ENCODE measurements at places on chromosomes 1 and 21.
A peak's percentile ranks its signal among the peaks of the same experiment; 100 is the strongest.

- no peak for DNase-seq
Measured at GRCh38 chr1:50522691-50523342, 99.6 kb upstream of the DMRTA2 start.

DNA sequence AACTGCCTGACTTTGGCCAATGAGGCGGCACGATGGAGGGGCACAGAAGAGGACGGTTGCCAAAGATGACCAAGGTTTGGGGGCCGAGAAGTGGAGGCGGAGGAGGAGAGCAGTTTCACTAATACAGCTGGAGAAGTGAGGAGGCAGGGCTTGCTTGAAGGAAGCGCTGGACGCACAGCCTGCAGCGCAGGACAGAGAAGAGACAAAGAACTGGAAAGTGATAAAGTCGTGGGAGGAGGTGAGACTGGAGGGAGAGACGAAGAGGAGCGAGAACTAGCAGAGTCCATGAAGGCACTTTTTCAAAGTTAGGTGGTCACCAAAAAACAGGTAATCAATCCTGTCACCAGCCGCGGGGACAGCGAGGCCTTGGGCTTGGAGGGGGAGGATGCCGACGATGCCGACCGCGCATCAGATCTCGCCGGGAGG is 771 bp downstream of the PACC1 start:
- DNase-seq: peak; percentile 14

DNA sequence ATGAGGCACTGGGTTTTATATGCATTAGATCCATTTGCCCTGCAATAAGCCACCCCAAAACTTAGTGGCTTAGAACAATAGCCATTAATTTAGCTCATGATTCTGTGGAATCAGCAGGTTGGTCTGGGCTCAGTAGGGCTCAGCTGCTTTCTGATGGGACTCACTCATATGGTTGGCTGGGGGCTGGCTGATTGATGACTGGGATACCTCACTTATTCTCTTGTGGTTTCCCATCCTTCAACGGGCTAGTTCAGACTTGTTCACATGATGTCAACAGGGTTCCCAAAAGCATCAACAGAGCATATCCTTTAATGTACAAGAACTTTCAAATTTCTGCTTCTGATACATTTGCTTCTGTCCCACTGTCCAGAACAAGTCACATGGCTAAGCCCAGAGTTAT is 43.2 kb downstream of the DNM3 start:
- no peak for DNase-seq

DNA sequence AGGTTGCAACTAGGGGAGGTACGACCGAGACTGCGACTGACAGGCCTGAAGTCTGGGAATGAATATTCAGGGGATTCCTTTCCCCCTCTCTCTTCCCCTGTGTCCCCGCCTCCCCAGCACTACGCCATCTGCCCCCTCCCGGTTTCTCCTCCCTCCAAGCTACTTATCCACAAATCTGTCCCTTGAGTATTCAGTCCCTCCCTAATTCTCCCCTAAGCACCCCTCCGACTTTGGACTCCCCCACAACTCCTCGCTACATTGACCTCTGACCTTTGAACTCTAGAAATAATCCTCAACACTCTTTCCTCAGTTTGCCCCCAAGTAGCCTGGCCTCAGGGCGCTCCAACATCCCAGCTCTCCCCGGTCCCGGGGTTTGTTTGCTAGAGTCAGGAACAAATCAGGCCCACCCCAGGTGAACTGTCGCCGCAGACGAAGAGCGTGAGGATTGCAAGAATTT is 393 bp downstream of the LYSMD1 start:
- no peak for DNase-seq

- DNase-seq: no peak
Measured at GRCh38 chr1:13792419-13792818, 92.4 kb downstream of the PRDM2 start.

DNA sequence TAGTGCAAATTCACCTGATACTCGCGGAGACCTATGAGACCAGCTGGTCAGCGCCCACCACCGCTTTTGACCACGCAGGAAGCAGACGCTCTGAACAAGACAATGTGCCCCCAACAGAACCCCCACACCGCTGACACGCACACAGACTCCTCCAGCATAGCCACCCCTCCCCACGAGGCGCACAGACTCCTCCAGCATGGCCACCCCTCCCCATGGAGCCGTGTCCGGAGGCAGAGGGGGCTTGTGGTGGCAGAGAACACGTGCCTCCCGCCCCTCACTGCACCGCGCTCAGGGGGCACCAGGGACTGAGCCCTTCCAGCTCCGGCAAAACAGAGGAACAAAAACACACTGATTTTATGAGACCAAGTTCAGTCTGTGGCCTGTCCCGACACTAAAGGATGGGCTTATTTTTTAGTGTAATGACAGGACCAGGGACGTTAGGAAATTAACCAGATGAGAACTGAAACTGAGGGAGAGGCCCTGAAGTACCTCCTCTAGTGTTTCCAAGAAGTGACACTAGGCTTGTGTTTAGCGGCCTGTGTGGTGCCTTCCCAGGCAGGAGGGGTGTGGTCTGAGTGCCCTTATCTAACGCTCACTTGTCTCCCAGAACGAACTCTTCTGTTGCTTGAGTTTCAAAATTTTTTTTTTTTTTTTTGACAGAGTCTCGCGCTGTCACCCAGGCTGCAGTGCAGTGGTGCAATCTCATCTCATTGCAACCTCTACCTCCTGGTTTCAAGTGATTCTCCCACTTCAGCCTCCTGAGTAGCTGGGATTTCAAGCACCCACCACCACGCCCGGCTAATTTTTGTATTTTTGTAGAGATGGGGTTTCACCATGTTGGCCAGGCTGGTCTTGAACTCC is 10.0 kb upstream of the AGPAT3 start:
- DNase-seq: peak; percentile 29

- peak; percentile 21 for DNase-seq
Measured at GRCh38 chr1:87208931-87209330, 119.7 kb upstream of the LMO4 start.

DNA sequence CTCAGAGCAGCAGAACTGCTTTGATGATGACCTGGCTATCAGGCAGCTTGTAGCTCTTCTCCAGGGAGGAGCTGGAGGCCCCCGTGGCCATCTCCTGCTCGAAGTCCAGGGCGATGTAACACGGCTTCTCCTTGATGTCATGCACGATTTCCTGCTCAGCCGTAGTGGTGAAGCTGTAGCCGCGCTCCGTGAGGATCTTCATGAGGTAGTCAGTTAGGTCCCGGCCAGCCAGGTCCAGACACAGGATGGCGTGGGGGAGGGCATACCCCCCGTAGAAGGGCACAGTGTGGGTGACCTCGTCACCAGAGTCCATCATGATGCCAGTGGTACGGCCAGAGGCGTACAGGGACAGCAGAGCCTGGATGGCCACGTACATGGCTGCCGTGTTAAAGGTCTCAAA is 18.3 kb upstream of the TP53BP2 start:
- DNase-seq: no peak

- DNase-seq: peak; percentile 4
Measured at GRCh38 chr1:5887971-5888361, 104.3 kb downstream of the NPHP4 start.

- no peak for DNase-seq
Measured at GRCh38 chr1:225450491-225451191, 22.8 kb upstream of the LBR start.

DNA sequence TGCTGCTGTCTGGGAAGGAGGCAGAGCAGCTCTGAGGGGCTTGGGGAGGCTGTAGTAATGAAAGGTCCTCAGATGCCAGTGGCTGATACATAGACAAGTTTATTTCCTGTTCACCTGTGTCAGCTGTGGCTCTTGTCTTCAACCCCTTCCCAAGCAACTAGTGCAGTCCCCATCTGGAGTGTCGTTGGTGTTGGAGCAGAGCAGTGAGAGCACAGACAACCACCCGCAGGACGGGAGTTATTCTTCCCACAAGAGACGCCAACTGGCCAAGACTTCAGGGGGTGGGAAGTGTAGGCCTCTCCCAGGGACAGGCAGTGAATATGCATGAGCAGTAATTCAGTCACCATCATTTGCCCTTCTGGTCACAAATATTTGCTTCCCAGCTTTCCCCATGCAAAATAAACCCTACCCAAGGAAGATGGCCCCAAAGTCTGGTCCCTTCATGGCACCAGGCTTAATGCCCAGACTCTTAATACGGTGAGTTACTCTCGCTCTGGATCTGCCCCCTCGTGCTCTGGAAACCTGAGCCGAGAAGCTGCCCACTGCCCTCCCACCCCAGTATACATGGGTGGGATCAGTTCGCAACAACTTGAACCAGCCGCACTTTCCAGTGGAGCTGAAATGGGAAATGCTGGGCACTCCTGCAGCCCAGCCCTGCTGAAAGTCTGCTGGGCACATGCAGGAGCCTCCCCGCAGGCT is 153.5 kb upstream of the COL6A1 start:
- no peak for DNase-seq

DNA sequence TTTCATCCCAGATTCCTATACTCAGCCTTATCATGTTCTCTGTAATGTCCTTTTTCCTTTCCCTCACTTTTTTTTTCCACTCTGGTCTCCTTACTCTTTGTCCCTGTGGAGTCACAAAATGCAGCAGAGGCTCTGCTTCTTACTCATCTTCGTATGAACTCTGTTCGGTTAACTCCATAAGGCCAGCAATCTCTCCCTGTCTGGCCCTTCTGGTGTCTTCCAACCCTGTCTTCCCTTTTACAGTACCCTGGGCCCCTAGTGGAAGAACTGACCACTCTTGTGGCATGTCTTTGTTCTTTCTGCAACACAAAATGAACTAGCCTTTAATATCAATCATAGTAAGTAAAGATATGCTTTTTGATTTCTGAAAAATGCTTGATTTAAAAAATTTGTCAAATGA is 7.1 kb downstream of the CD101 start:
- DNase-seq: no peak

DNA sequence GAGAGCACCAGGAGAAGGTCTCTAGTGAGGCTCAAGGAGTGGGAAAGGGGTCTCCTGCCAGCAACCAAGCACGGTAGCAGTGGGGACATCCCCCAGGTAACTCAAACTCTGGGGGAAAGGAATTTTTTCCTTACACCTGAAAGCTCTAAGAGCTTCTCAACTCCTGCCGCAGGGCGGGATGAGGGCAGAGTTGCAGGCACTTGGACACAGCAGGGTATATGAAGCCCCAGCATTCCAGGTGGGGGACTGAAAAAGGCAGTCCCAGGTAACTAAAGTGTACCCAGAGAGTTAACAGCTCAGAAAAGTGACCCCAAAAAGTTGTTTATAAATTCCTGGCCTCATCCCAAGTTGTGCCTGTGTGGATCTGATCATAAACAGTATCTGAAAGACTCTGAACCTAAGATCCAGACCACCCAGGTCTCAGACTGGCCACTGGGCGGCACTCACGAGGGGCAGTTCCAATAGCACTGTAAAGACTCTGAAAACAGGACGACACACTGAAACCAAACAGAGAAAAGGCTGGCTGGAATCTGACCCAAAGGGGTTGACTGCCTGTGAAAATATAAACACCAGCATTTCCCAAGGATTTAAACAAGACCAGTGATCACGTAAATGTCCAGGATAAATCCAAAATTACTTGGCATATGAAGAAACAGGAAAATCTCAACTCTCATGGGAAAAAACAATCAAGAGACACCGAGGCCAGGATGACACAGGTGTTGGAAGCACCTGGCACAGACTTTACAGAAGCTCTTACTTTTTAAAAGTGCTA is 47.5 kb downstream of the HSF2BP start:
- DNase-seq: peak; percentile 45

- DNase-seq: no peak
Measured at GRCh38 chr1:7482077-7482476, 289.0 kb upstream of the VAMP3 start.

DNA sequence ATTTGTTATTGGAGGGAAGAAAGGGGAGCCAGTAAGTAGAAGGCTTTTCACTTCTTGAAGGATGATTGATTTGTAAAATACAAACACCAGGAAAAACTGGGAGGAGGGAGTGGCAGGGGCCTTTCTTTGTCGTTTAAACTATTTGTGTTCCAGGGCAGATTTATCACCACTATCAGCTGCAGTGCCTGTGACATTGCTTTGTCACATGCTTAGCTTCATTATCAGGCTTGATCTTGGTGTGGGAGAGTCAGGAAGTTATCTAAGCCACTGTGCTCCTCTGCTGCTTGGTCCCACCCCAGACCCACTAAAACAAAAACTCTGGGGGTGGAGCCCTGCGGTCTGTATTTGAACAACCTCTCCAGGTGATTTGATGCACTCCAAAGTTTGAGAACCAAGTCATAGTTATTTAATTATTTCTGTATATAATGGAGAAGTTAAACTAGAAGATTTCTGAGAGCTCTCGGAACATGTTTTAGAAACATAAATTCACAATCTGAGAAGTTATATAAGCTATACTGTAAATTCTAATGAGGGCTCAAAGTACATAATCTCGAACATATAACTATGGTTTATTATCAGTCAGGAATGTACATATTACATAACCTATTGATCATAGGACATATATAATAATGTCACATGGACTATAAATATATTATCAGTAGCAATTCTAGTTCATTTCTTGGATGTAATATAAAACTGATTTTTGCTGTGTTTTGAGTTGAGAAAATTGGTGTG is 87.9 kb downstream of the CDC14A start:
- DNase-seq: peak; percentile 58

DNA sequence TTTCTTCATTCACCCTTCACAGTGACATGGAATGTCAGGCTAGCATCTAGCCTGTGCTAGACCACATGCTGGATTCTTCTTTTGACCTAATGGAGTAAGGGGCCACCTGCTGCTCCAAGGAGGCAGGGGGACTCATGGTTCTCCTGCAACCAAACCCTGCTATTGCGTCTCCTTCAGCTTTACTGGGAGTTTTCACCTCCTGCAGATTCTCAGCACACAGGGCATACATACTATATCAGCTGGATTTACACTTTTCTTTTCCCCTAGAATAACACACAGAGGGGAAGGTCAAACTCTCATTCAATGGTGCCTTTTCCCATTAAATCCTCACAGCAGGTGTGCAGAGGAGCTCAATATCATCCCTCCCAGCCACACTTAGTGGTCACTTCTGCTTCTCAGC is 16.6 kb upstream of the AK5 start:
- DNase-seq: no peak

DNA sequence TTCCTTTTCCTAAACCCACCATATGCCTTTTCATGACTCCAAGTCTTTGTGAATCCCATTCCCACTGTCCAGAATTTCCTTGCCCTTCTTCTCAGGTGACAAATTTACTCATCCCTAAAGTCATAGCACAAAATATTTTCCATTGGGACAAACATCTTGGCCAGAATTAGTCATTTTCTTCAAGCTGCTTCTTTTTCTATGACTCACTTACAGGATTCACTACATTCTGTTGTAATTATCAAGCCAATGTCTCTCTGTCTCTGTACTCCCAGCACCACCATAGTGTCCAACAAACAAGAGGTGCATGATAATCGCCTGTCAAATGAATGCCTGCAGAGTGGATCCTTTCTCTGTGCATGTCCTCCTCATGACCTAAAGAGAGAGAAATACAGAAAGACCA is 37.8 kb downstream of the SGIP1 start:
- DNase-seq: no peak

All from Kasumi-1 (cell line).